Stimulated activated CD4-positive, alpha-beta T cell treated with anti-CD3 and anti-CD28 coated beads, Interleukin-2, amount 100 ng/mL, for 48 hours (primary cell): ENCODE measurements at places on chromosomes 12 and 14.
A peak's percentile ranks its signal among the peaks of the same experiment; 100 is the strongest.

DNA sequence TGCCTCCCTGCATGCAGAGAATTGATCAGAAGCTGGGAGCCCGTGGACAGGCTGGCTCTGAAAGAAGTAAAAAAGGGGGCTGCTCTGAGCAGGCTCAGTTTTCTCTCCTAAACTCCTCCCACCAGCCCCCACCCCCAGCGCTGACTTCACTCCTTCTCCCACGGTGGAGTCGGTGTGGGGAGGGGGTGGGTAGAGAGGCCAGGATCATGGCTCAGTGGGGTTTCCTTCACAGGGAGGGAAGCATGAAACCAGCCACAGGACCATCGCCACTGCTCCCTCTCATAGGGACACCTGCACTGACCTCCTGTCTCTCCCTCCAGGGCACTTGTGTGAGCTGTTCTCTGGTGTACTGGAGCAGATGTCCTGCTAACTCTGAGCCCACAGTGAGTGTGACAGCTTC lies 78.9 kb downstream of the STAB2 start:
- DNase-seq: no peak

- DNase-seq: no peak
These were observed 223.2 kb downstream of the ADGRD1 start for GRCh38 chr12:131176926-131177325.

- DNase-seq: peak; percentile 24
These were observed 42.4 kb upstream of the SGPP1 start for GRCh38 chr14:63770187-63770807.

GRCh38 chr14:91388551-91388975 lies 29.1 kb downstream of the CCDC88C start:
- no peak for DNase-seq

DNA sequence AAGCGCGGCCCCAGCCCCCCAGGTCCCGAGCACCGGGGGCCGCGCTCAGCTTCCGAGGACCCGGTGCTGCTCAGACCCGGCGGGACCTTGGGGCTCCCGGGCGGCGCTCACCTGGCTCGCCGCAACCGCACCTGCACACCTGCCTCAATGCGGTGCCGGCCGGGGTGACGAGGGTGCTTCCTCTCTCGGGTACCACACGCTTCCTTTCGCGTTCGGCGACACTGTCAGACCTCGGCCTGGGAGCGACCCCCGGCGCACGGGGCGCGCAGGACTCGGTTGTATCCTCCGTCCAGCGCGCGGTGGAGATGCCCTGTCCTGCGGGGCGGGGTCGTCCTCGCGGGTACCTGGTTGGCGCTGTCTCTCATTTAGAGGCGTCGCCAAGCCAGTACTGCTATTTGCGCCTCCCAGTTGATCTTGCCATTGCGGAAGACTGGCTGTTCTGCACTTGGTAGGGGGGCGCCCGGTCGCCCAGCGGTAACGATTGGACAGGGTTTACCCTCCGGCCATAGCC lies 718 bp downstream of the PACS2 start:
- no peak for DNase-seq

DNA sequence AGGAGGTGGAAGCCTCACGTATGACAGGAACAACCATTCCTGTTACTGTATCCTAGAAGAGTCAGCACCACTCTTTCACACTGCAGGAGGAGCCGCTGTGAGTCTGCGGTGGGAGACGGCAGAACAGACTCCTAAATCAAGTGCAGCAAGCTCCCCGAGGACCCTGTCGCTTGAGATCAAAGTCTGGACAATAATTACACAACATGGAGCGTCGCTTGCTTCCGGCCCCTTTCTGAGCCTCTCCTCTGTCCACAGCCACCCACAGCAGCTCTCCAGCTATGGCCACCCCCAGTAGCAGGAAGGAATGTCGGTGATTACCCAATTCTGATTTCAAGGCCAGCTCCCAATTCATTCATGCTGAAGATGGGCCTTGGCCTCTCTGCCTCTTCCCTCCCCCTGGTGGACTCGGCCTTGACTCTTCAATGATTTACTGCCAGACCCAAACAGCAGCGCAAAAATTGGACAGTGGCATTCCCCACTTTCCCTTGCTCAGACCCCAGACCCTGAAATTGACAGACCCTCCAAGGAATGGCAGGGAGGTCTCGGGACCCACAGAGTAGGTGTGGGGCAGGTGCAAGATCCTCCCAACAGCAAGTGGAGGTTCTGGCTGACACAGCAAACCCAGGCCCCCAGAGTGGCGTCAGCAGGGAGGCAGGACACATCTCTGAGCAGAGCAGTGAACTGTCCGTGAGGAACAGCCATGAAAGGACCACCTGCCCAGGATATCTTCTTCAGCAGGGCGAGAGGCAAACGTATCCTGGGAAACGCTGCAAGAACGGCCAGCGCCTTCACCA lies 272.7 kb upstream of the DIO3 start:
- no peak for DNase-seq

DNA sequence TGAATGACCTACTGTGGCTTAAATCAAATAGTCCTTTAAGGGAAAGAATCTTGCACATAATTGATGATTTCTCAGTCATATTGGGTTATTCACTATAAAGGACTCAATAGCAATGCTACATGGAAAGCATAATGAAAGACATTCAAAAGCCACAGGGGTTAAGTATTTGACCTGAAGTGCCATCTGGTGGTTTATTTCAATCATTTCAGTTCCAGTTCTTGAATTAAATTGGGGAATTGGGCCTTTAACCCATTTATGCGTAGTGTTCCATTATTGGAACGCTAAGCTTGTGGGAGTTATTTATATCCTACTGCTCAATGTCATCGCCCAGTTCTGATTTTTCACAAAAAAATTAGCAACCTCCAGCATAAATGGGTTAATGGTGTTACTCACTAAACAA lies 41.3 kb upstream of the C12orf71 start:
- no peak for DNase-seq

GRCh38 chr14:37369425-37369824 lies 171.7 kb downstream of the MIPOL1 start:
- DNase-seq: no peak

- DNase-seq: no peak
These were observed 18.6 kb downstream of the SH2B3 start for GRCh38 chr12:111424189-111424792.

- DNase-seq: no peak
These were observed 26.0 kb downstream of the LRCOL1 start for GRCh38 chr12:132584429-132584828.

DNA sequence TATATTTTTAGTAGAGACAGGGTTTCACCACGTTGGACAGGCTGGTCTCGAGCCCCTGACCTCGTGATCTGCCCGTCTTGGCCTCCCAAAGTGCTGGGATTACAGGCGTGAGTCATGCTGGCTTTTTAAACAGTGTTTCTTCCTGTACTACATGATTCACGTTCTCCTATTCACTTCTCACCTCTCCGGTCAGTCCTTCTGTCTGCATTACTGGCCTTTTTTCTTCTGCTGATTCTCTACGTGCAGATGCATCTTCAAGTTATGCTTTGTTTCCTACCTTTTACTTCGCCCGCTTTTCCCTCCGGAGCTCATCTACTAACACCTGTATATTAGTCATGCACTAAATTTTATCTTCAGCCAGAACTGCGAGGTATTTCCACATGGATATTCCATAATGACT lies 296.2 kb upstream of the FLRT2 start:
- no peak for DNase-seq

DNA sequence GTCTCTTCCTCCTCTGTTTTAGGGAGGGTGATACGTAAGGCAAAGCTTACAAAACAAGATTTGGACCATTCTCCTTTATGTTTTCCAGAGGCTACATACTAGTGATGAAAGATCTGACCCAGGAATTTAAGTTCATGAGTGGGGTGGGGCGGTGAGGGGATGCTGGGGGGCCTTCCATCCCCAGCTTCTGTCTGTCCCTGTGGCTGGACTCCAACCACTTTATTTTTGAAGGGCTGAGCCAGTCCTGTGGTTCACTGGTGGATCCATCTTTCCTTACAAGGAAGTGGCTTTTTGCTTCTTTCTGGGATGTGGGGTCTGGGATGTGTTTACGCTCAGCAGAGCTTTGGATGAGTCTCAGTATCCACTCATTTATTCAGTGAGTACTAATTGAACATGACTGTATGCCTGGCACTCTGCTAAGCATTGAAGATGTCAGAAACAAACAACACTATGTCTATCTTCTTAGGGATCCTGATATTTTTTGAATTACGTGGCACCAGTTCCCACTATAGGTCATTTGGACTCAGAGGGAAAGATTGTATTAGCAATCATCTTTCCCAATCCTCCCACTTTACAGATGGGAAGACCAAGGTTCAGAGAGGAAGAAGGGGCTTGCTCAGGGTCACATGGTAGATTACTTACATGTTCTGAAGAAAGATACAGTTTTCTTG lies 291.8 kb upstream of the TBX3 start:
- DNase-seq: no peak
